ELR (cell line): ENCODE measurements at places on chromosomes 12 and 14.

DNA sequence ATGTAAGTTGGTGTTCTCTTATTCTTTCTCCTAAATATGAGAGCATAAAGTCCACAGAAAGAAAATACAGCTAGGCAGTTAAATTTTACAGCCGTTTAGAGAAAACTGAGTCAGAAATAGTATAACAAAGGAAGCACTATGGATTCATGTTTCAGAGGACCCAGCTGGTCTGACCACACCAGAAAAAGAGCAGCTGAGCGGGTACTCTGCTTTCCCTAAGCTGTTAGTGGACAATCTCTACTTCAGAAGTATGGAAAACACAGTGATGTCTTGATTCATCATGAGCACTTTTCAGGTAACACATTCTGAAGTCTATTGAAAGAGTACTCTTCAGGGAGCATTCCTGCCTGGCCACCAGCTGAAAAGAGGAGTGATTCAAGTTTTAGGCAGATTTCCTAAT is 12.4 kb downstream of the PPM1H start:
- no peak for DNase-seq

DNA sequence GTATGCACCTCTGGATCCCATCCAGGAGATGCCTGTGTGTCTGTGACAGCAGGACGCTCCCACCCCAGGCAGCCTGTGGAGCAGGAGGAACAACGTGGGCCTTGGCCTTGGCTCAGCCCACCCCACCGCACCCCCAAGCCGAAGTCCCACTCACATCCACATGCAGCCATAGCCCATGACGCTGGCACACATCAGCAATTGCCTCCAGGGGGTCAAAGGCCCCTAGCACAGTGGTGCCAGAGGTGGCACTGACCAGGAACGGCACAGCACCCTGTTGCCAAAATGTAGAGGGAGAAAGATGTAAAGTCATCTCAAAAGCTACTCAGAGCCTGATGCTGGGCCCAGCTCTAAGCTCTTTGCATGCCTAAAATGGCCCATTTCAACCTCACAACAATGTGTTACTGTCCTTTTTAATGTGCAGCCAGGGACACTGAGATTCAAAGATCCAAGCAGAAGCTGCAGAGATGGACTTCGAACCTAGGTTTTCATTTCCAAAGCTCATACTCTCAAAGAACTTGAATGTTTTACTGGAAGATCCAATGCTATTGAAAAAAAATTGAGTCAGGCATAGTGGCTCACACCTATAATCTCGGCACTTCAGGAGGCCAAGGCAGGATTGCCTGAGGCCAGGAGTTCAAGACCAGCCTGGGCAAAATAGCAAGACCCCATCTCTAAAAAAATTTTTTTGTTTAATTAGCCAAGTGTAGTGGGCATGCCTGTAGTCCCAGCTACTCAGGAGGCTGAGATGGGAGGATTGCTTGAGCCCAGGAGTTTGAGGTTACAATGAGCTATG is 19.2 kb upstream of the ZNF740 start:
- no peak for DNase-seq

GRCh38 chr12:92275443-92276154 is 130.0 kb upstream of the BTG1 start:
- no peak for DNase-seq

DNA sequence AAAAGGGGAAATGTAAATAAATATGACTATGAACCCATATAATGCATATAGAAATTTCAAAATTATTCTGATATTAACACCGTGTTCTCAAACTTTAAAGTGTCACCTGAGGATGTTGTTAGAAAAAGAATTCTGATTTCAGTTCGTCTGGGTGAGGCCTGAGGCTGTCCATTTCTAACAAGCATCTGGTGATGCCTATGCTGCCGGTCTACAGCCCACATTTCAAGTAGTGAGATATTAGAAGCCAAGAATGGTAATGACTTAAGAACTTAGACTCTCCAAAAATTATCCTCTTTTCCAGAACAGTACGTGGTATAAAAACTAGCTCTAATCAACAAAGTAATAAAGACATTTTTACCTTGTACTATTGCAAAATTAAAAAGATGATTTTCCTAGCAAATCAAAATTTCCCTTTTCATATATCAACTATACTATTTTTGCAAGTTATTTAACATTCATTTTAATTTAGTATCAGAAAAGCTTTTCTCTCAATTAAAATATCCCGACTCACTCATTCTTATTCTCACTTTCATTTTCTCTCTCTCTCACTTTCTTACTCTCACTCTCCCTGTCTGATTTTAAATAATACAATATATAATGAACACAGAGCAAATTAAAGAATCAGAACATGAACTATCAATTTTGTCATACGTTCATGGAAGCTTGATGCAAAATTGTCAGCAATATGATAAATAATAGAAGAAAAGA is 35.0 kb downstream of the PIK3C2G start:
- DNase-seq, result no peak

- no peak for DNase-seq
Observed at GRCh38 chr12:82688596-82688995, 1.9 kb downstream of the TMTC2 start.

GRCh38 chr12:26037615-26038220 is 79.2 kb downstream of the RASSF8 start:
- no peak for DNase-seq

- no peak for DNase-seq
Observed at GRCh38 chr12:66735275-66735674, 56.4 kb upstream of the GRIP1 start.

GRCh38 chr12:73598626-73599025 is 939.0 kb upstream of the ATXN7L3B start:
- peak; percentile 12 for DNase-seq
